K562 (cell line): ENCODE measurements at places on chromosomes 4 and X.

GRCh38 chrX:120736989-120737388 lies 107.1 kb upstream of the C1GALT1C1 start:
- no peak overlapping the region for H3K4me3 ChIP-seq
- H3K36me3 ChIP-seq, result no peaks in the 10 kb centered on the region
- no peak for DNase-seq
- peaks cover 2% of the 10 kb centered on the region; the same call in 2 of the 3 replicates for H3K27me3 ChIP-seq
- H3K4me1 ChIP-seq, result no peaks in the 10 kb centered on the region
- H3K27ac ChIP-seq, result no peak overlapping the region

- H3K4me3 ChIP-seq, result no peak overlapping the region
- H3K27me3 ChIP-seq, result no peaks in the 10 kb centered on the region
- peaks cover 70% of the 10 kb centered on the region; the same call in 2 of the 3 replicates for H3K36me3 ChIP-seq
- no peak overlapping the region for H3K27ac ChIP-seq
Observed at GRCh38 chrX:73831500-73831899, 268.5 kb downstream of the CHIC1 start.

GRCh38 chr4:89753601-89754066 lies 83.3 kb downstream of the SNCA start:
- no peak overlapping the region for H3K4me3 ChIP-seq
- H3K4me1 ChIP-seq, result no peaks in the 10 kb centered on the region
- no peak overlapping the region for H3K27ac ChIP-seq
- H3K36me3 ChIP-seq, result no peaks in the 10 kb centered on the region
- no peak for DNase-seq

- H3K4me3 ChIP-seq, result no peak overlapping the region
- H3K27me3 ChIP-seq, result no peaks in the 10 kb centered on the region
- H3K4me1 ChIP-seq, result no peaks in the 10 kb centered on the region
Observed at GRCh38 chrX:108582151-108582550, 142.5 kb downstream of the COL4A5 start.

GRCh38 chr4:142832022-142832421 lies 14.1 kb downstream of the INPP4B start:
- no peaks in the 10 kb centered on the region for H3K4me1 ChIP-seq
- no peak for DNase-seq
- no peak overlapping the region for H3K27ac ChIP-seq
- H3K27me3 ChIP-seq, result no peaks in the 10 kb centered on the region
- H3K36me3 ChIP-seq, result no peaks in the 10 kb centered on the region

DNA sequence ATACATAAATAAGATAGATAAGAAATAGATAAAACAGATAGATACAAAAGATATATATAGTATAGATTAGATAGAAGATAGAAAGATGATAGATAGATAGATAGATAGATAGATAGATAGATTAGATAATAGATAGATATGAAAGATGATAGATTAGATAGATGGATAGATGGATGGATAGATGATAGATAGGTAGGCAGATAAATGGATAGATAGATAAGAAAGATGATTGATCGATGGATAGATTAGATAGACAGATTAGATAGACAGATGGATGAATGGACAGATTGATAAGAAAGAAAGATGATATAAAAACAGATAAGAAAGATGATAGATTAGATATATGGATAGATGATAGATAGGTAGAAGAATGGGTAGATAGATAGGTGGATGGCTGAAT lies 90.3 kb downstream of the SMIM20 start:
- no peak overlapping the region for H3K4me3 ChIP-seq
- no peak overlapping the region for H3K27ac ChIP-seq
- no peaks in the 10 kb centered on the region for H3K36me3 ChIP-seq
- no peak for DNase-seq

DNA sequence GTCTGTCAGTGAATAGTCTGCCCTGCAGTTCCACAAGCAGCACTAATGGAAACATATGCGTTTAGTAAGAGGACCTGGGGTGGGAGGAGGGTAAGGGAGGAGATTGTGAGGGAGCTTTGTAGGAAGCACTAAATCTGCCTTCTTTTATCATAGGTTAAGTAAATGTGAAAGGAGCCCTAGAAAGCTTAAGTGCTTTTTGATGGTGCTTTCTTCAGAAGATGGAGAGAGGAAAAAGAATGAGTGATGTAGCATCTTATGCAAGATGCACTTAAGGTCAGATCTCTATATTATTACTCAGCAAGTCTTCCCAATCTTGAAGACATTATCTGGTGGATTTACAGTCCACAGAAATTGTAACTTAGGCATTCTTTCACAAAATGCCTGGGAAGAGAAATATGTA lies 322.7 kb downstream of the PDHA2 start:
- H3K36me3 ChIP-seq, result no peaks in the 10 kb centered on the region
- no peak for DNase-seq
- H3K4me1 ChIP-seq, result no peaks in the 10 kb centered on the region
- no peaks in the 10 kb centered on the region for H3K27me3 ChIP-seq
- no peak overlapping the region for H3K4me3 ChIP-seq
- no peak overlapping the region for H3K27ac ChIP-seq

GRCh38 chrX:137425986-137426385 lies 139.9 kb upstream of the ZIC3 start:
- peaks cover 31% of the 10 kb centered on the region for H3K27me3 ChIP-seq
- H3K36me3 ChIP-seq, result no peaks in the 10 kb centered on the region
- no peak overlapping the region for H3K4me3 ChIP-seq
- no peak overlapping the region for H3K27ac ChIP-seq
- DNase-seq, result no peak
- H3K4me1 ChIP-seq, result no peaks in the 10 kb centered on the region

GRCh38 chrX:18949944-18950301 lies 34.0 kb downstream of the PHKA2 start:
- H3K36me3 ChIP-seq, result peaks cover 30% of the 10 kb centered on the region; the same call in 2 of the 3 replicates
- H3K4me1 ChIP-seq, result no peaks in the 10 kb centered on the region
- no peak for DNase-seq
- no peak overlapping the region for H3K27ac ChIP-seq

- H3K4me3 ChIP-seq, result no peak overlapping the region
- peaks cover 2% of the 10 kb centered on the region for H3K4me1 ChIP-seq
- H3K36me3 ChIP-seq, result no peaks in the 10 kb centered on the region
- DNase-seq, result no peak
- no peaks in the 10 kb centered on the region for H3K27me3 ChIP-seq
Observed at GRCh38 chr4:105140684-105141490, 5.8 kb upstream of the TET2 start.
